ENCODE measurements at places on chromosomes 13 and 19.

DNA sequence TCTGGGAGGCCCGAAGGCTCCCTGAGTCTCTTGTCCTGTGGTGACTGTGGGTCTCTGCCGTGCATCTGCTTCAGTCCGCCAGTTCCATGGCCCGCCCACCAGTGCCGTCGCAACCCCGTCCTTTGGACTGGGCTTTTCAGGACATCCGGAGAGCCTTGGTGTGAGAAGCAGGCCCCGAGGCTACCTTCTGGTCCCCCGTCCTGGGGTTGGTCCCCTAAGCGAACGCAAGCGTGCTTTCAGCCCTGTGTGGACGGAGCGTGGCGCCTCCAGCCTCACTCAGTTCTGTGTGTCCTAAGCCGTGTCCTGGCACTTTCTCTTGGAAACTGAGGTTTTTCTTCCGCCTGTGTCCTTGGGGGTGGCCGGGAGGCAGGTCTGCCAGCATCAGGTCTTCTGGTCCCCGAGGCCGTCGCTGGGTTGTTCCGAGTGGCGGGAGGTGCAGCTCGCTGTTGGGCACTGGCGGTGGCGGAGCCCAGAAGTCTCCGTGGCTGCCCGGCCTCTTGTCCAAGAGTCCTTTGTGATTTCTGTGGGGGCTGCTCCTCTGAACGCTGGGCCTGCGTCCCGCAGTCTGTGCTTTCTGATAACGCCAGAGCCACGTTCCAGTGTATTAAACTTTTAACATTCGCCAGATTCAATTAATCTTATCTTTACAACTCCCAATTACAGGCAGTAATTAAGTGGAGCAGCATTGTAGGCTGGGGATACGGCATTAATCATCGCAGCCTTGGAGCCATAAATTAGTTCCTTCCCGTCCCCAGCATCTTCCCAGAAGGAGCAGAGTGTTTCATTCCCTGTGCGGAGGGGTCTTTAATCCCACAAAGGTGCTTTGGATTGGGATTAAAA is 99.5 kb downstream of the KDM4B start:
- DNase-seq: no peak

- no peak for DNase-seq
Measured at GRCh38 chr13:73365252-73365651, 306.4 kb downstream of the KLF5 start.

DNA sequence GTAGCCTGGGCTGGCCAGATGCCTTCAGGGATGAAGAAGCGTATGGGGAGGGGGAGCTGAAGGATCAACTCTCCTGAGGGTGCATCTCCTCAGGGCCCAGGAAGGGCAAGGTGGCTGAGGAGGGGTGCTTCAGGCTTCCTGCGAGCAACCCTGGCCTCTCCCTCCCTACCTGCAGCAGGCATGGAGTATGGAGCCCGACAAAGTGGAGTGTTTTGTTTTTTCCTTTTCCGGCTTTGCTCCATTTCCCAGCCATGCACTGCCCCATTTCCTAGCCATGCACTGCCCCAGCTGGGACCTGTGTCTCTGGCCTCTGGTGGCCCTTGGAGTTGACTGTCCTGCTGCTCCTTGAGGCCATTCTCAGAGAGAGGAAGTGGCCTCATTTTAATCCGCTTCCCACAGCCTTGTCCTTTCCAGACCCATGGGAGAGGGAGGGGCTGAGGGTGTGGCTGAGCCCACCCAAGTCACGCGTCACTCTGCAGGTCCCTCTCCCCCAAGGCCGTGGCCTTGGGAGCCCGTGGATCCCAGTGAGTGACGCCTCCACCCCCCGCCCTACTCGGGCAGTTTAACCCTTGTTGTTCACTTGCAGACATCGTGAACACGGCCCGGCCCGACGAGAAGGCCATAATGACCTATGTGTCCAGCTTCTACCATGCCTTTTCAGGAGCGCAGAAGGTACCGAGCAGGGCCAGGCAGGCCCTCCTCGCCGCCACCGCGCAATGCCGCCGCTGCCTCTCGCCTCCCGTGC is 34.4 kb downstream of the CAPN12 start:
- DNase-seq: no peak

GRCh38 chr19:48659768-48660167 is 13.0 kb downstream of the NTN5 start:
- no peak for DNase-seq

DNA sequence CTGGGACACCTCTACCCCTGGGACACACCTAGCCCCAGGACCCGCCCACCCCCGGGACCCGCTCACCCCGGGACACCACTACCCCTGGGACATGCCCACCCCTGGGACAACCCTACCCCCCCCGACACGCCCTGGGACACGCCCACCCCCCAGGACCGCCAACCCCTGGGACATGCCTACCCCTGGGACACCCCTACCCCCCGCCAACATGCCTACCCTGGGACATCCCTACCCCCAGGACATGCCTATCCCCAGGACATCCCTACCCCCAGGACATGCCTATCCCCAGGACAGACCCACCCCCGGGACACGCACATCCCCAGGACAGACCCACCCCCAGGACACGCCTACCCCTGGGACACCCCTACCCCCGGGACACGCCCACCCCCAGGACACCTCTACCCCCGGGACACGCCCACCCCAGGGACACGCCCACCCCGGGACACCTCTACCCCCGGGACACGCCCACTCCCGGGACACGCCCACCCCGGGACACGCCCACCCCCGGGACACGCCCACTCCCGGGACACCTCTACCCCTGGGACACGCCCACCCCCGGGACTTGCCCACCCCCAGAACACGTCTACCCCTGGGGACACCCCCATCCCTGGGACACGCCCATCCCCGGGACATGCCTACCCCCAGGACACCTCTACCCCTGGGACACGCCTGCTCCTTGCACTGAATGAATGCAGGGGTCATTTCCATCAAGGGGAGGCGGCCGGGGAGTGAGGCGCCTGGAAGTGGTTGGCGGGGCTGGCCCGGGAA is 32.3 kb downstream of the ADPRHL1 start:
- no peak for DNase-seq

DNA sequence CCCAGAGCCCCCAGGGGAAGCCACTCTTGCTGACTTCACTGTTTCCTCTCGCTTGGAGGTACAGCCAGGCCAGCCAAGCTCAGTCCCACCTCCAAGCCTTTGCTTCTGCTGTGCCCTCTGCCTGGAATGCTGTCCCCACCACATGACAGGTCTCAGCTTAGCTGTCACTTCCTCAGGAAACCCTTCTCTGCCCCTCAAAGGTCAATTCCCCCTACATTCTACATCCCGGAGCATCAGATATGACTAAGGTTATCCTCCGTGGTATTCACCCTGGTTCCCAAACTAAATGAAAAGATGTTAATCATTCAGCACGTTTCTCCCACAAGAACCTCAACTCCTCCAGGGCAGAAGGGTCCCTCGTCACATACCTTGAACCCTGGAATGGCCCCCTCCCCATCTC is 53.5 kb downstream of the PTPRS start:
- no peak for DNase-seq

GRCh38 chr13:72495681-72496080 is 231.7 kb downstream of the MZT1 start:
- no peak for DNase-seq

- DNase-seq: no peak
Measured at GRCh38 chr13:32203221-32203620, 111.9 kb downstream of the ZAR1L start.

GRCh38 chr19:34474233-34474989 is 7.1 kb upstream of the WTIP start:
- no peak for DNase-seq

DNA sequence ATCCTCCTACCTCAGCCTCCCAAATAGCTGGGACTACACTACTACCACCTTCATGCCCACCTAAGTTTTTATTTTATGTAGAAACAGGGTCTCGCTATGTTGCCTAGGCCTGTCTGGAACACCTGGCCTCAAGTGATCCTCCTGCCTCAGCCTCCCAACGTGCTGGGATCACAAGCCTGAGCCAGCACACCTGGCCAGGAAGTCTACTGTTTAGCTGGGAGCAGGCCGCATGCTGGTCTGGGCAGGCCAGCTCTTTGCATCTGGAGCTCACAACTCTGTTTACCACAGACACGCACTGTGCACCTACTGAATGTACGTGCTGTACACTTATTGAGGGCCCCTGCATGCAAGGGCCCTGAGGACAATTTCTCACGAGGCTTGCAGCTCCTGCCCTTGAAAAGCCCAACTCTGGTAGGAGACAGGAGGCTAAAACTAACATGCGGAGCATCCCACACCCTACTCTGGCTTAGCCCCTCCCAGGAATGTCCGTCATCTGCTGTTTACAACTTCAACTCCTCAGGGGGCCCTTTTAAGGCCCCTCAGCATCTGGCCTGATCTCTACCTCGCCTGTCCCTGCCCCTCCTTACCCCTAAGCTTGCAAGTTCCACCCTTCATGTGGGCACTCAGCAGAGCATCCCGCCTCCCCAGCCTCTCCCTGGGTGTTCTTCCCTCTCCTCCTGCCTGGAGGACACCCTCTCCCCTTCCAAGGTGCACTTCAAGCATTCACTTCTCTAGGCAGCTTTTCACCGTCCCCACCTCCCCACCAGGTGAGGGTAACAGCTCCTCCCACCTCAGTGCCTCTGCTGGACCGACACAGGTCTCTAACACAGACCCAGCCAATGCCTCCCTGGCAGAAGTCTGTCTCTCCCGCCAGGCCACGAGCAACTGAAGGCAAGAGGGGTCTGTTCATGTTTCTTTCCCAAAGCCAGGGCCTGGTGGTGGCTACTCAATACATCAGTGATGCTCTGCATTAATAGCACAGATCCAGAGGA is 114.2 kb upstream of the UQCRFS1 start:
- no peak for DNase-seq

GRCh38 chr13:45989607-45990006 is 62.9 kb downstream of the ZC3H13 start:
- no peak for DNase-seq

GRCh38 chr13:74920361-74920760 is 561.6 kb downstream of the TBC1D4 start:
- no peak for DNase-seq

DNA sequence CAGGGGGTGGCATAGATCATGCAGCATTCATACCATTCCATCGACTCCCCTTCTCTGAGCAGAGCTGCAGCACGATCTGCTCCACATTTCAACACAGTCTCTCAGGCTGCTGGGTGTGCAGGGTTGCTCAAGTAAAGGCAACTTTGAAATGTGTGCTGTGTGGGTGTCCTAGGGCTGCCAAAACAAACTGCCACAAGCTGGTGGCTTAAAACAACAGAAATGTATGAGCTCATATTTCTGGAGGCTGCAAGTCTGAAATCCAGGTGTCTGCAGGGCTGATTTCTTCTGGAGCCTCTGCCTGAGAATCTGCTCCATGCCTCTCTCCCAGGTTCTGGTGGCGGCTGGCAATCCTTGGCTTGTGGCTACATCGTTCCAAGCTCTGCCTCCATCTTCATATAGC is 63.7 kb upstream of the WDFY2 start:
- no peak for DNase-seq

DNA sequence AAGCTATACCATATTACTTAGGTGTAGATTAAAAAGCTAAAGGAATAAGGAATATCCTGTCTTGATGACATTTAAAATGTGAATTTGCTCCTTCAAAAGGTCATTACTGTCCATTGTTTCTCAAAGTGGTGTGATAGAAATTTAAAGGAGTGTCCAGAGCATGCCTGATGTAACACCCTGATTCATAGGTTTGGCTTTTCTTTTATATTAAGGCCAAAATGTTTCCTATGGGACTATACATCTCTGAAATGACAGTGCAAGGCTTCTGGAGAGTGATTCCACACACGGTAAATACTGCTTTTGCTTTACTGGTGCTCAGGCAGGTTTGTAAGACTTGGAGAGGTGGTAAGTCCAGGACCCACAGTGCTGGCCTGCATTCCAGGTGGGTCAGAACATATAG is 289.9 kb downstream of the RFC3 start:
- no peak for DNase-seq

- peak; percentile 33 for DNase-seq
Measured at GRCh38 chr19:1650650-1651567, 1.5 kb downstream of the TCF3 start.

- DNase-seq: no peak
Measured at GRCh38 chr13:93345770-93346169, 119.2 kb downstream of the GPC6 start.

DNA sequence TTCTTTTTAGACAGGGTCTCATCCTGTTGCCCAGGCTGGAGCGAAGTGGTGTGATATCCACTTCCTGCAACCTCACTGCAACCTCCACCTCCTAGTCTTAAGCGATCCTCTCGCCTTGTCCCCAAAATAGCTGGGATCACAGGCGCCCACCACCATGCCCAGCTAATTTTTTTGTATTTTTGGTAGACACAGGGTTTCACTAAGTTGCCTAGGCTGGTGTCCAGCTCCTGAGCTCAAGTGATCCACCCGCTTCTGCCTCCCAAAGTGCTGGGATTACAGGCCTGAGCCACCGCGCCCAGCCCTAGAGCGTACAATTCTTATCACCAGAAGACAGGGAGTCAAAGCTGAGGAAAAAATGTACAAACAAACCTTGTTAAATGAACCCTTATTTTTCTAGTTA is 4.5 kb upstream of the ELOF1 start:
- DNase-seq: no peak

GRCh38 chr19:22607653-22608430 is 26.3 kb upstream of the ZNF492 start:
- DNase-seq: no peak

Measured in stimulated activated CD8-positive, alpha-beta memory T cell treated with anti-CD3 and anti-CD28 coated beads, Interleukin-2, amount 100 ng/mL, for 1 hour (primary cell).